ENCODE measurements at places on chromosomes 2 and 18.

DNA sequence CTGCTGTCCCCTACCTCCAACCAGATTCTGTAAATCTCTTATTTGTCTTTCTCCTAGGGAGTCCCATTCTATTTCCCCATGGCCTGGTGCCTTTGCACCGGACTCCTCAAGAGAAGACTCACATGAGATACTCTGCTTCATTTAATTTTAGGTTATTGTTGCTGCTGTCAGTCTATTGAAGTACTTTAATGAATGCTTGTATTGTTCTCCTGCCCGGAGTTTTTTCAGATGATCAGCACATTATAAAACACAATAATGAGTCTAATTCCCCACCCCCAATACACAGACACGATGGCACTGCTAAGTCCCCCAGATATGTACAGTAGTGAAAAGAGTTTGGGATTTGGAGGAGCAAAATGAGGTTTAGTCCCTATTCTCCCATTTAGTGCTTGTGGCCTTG is 58.9 kb downstream of the HAUS1 start:
- DNase-seq = no peak

GRCh38 chr2:36871068-36871707 is 95.1 kb downstream of the STRN start:
- DNase-seq = no peak

GRCh38 chr2:119241205-119241532 is 17.5 kb downstream of the STEAP3 start:
- no peak for DNase-seq

- DNase-seq = no peak
These were observed 65.3 kb downstream of the SLC40A1 start for GRCh38 chr2:189515264-189515663.

- no peak for DNase-seq
These were observed 550.8 kb upstream of the ZEB2 start for GRCh38 chr2:145070703-145071102.

- no peak for DNase-seq
These were observed 5.2 kb upstream of the DLX2 start for GRCh38 chr2:172107690-172108586.

DNA sequence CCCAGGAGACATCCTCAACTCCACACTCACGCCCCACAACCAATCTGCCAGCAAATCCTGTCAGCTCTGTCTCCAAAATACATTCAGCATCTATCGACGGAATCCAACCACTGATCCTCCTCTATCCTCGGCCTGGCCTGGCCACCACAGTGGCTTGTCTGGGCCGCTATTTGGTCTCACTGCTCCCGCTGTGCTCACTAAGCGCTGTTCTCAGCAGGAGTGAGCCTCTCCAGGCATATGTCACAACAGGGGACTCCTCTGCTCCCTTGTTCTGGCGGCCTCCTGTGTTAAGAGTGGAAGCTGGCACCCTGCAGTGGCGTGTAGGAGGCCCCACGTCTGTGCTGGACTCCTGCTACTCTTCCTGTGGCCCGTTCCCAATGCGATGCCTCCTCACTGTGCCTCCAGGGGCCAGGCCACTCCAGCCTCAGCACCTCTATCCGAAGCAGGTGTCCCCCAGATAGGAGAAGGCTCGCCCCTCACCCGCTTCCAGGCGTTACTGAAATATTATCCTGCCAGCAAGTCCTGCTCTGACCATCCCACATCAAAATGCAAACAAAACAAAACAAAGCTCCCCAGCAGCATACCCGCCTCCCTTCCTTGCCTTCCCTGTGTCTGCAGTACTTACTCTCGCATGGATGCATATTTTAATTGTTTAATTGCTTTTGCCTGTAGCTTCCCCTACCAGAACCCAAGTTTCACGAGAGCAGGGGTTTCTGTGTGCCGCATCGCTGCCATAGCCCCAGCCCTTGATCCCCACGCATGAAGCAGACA is 39.9 kb downstream of the CENPO start:
- no peak for DNase-seq

DNA sequence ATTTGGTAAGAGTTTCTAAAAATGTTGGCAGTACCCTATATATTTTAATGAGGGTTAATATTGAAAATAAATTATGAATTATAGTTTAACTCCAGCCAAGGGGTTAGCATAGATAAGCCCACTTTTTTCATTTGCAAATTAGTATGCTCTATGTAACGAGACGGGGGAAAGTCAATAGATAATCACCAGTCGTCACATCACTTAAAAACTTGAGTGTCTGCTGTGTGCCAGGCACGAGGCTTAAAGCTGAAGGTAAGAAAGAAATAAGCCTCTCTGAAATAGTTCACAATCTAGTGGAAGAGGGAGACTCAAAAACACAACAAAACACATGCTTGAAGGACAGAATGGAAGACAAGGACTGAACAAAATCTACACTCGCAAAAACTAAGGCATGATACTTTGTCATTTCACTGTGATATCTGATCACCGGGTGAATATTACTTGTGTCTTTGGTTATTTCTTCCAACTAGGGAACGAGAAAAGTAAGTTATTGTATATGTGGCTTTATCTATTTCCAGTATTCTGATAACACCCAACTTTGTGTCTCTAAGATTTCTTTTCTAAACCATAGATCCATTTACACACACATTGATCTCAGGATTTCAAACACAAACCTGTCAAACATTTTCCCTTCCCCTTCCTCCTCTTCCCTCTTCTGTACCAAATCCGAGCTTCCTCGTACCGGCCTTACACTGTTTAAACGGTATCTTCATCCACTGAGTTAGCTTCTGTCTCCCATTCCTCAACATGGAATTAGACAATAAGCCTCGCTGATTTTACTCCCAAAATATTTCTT is 199.1 kb downstream of the PIEZO2 start:
- DNase-seq = no peak

DNA sequence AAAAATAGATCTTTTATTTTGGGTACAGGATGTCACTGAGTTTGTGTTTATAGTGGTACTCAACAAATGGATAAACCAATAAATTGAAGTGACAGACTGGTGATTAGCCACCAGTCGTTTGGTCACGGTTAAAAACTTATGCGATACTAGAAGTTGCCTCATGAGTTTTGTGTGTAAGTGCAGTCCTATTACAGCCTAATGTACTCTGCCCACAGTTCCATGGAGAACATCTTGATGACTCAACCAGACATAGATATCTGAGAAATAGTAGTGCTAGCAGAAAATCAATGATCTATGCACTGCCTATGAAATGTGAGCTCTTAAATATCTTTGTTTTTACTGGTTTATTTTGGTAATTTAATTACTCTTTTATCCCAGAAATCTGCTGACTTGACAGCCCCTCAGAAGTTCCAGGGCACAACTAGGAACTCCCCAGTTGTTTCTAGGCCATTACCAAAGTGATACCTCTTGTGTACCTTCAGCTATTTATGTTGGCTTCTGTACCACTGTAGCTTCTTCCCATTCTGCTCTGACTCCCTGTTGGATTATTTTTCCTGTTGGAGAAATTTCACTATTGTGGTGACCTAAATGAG is 209.1 kb upstream of the KCNJ3 start:
- DNase-seq = no peak

GRCh38 chr2:172113617-172114016 is 10.9 kb upstream of the DLX2 start:
- peak; percentile 73 for DNase-seq

DNA sequence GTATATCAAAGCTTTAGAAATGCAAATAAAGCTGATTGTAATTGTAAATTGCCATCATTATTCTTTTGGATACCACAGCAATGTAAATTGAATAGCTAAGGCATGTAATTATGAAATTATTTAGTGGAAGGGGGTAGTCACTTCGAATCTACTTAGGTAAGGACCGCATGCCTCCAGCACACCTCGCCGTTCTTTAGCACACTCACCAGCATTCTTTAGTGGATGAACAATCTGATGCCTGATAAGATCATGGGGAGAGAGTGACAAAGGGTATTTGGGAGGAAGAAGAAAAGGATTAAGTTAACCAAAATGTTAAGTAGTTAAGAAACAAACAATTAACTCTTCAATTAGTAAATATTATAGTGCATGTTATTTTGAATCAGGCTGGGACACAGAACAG is 46.4 kb upstream of the DSC1 start:
- DNase-seq = no peak

DNA sequence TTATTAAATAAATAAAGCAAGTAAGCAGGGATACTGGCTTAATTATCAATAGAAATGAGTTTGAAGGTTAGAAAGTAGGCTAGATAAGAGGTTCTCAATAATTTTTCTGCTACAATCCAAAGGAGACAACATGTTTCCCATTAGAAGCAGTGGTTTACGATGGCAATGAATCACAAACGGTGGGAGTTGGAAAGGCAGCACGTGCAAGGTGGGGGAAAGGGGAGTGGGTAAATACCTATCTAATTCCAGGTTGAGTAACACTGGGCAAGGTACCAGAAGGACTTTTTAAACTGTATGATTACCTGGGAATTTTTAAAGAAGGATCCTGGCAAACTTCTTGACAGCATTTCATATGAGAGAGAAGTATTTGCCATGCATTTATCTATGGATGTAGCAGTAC is 289.9 kb downstream of the NBAS start:
- no peak for DNase-seq

GRCh38 chr2:211367711-211368110 is 811.3 kb downstream of the CPS1 start:
- no peak for DNase-seq

DNA sequence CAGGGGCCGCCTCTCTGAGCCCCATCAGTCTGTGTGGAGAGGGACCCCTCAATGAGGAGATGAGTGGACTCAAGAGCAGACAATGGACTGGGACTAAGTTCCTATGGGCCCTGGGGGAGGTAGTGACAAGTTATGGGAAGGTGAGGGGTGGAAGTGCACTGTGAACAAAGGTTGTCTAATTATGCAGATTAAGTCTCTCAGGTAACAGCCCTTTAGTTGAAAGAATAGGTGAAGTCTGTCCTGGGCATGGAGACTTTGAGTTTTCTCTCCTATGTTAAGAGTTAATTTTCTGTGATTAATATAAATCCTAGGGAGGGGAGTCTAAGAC is 243.8 kb downstream of the FAM210A start:
- no peak for DNase-seq

GRCh38 chr2:188695953-188696352 is 278.2 kb upstream of the COL3A1 start:
- DNase-seq = peak; percentile 26

DNA sequence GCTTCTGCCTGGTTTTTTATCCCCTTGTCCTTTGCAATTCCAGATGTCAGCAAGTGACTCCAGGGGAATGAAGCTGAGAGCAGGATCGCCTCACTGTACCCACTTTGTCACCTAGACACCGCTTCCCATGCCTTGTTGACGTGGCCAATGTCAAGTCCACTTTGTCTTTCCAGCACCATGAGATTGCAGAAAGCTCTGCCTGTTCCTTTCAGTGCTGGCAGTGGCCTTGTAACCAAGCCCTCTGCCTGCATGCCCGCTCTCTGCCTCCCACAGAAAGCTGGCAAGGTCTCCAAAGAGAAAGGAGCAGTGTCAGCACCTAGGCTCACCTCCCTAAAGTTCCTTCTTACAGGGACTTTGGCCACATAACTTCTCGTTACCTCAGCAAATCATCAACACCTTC is 282.2 kb upstream of the ST6GAL2 start:
- DNase-seq = no peak

- no peak for DNase-seq
These were observed 275.1 kb downstream of the AGPS start for GRCh38 chr2:177667626-177668025.
